ENCODE measurements at places on chromosomes 3 and 15. TPM values are rescaled to one million over a fixed set of nuclear protein-coding genes. Genes with fewer than 3 reads are reported as not detected.

The ARID3B gene
- total RNA-seq, result 0.72 TPM

The ZNF592 gene
- total RNA-seq, result 13.8 TPM

The GATM gene
- total RNA-seq, result 0.96 TPM

The HTR3E gene
- total RNA-seq, result not detected

The CCNB2 gene
- 36.6 TPM for total RNA-seq

The FAM81A gene
- total RNA-seq, result 0.08 TPM

The SCAP gene
- 51.7 TPM for total RNA-seq

The GANC gene
- total RNA-seq, result 10.6 TPM

The ALDH1A2 gene
- total RNA-seq, result 2.7 TPM

The SLC9C1 gene
- total RNA-seq, result 0.26 TPM

The CADM2 gene
- total RNA-seq, result under 0.01 TPM

The SMAD3 gene
- total RNA-seq, result 93.1 TPM

The WNT7A gene
- total RNA-seq, result not detected

The DUOXA1 gene
- total RNA-seq, result not detected

The GOLGA8R gene
- total RNA-seq, result 0.08 TPM

The SHF gene
- total RNA-seq, result 15.4 TPM

The MST1R gene
- total RNA-seq, result 3.1 TPM

The TMEM40 gene
- total RNA-seq, result not detected

The C3orf22 gene
- total RNA-seq, result not detected

The ROPN1 gene
- not detected for total RNA-seq

The LINGO1 gene
- not detected for total RNA-seq

The SLC24A5 gene
- not detected for total RNA-seq

The EXD1 gene
- not detected for total RNA-seq

The MFAP1 gene
- 27.1 TPM for total RNA-seq

The SYNM gene
- total RNA-seq, result 0.65 TPM

The SGO1 gene
- 5.2 TPM for total RNA-seq

The MAGEL2 gene
- total RNA-seq, result 0.52 TPM

The CKMT1B gene
- not detected for total RNA-seq

The CFAP44 gene
- total RNA-seq, result 0.52 TPM

The RARRES1 gene
- 88.2 TPM for total RNA-seq

The SELENOK gene
- 29.1 TPM for total RNA-seq

The BAHD1 gene
- 10.5 TPM for total RNA-seq
